ENCODE measurements at places on chromosomes 7 and 10.
A peak's percentile ranks its signal among the peaks of the same experiment; 100 is the strongest.

DNA sequence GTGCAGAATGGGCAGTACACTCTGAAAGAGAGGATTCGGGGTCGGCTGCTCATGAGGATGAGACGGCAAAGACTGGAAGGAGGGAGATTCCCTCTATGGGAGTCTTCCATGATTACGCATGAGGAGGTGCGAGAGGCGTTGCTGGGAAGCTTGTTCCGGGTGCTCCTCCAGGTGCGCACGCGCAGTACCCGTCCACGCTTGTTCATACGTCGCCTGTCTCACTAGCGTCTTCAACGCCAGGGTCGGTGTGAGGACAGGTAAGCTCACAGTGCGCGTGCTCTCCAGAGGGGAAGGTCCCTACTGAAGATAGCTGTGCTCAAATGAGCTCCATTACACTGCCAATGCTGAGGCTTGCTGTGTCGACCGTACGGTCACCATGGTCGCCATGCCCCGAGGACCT, 39.3 kb upstream of the BNIP3 start:
- no peak for DNase-seq

- peak; percentile 29 for DNase-seq
Observed at GRCh38 chr7:33108554-33109004, 625 bp downstream of the RP9 start.

- no peak for DNase-seq
Observed at GRCh38 chr10:133274751-133275683, 1.7 kb downstream of the ADAM8 start.

DNA sequence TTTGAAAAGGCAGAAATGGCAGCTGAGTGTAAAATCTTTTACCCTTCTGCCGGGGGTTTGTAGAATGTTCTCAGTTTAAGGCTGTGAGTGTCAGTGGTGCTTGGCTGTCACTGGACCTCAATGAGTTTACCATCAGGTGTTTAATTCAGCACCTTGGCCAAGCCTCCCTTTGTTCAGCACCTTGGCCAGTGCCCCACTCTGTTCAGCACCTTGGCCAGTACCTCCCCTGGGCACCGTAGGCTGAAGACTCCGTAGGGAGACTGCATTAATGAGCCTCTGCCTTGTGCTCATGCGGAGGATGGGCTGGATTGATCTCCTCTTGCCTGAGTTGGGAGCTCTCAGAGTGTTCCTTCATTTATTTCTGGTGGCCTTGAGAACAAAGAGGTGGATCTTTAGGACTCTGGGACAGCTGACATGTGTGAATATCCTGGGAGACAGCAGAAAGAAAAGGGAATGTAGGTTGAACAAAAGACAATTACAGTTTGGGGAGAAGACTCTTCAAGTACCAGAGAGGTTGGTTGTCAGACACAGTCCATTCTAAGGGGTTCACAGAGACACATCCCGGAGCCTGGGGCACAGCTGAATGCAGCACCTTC, 1.6 kb downstream of the FAM24A start:
- peak; percentile 40 for DNase-seq

DNA sequence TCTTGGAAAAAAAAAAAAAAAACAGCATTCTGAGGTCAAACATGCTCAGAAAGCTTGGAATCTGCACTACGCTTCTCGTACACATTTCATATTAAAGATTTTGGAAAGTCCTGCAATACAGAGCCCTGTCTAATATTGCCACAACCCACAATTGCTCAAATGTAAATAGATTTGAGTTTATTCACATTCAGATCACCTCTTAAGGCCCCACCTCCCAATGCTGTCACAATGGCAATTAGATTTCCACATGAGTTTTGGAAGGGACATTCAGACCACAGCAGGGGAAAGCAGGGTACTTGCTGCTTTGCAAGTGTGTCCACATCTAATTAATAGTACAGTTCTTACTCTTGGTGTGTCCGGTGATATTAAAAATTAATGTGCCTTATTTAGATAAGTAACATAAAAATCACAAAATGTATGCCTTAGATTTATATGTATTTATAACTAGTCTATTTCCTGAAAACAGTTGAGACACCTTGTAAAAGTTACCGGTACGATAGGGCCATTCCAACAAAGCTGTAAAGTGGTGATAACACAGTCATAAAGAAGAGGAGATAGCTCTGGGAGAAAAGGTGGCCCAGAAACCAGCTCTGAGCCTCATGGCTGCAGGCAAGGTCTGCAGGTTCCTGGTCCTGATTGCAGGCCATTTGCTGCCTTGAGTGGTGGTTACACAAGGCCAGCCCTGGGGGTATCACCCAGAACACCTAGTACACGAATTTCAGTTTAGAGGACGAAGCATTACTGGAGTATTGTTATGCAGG, 27.9 kb downstream of the EGFR start:
- peak; percentile 70 for DNase-seq

DNA sequence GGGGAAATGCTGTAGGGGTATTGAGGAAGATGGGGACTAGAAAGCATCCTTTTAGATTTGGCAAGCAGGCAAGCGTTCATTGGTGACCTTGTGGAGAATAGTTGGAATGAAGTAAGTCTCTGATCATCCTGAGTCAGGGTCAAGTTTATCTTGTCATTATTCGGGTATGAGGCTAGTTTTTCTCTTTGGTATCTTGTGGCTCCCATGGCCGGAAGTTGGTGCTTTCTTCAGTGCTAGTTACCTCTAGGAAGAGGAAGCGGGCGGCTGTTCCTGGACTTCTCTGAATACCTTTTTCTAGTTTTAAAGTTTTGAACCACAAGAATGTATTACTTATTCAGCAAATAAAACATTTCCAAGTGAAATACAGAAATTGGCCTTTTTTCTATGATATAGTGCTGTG, 9.2 kb downstream of the CREM start:
- DNase-seq = no peak

- no peak for DNase-seq
Observed at GRCh38 chr7:150732786-150733481, 4.3 kb upstream of the GIMAP5 start.

DNA sequence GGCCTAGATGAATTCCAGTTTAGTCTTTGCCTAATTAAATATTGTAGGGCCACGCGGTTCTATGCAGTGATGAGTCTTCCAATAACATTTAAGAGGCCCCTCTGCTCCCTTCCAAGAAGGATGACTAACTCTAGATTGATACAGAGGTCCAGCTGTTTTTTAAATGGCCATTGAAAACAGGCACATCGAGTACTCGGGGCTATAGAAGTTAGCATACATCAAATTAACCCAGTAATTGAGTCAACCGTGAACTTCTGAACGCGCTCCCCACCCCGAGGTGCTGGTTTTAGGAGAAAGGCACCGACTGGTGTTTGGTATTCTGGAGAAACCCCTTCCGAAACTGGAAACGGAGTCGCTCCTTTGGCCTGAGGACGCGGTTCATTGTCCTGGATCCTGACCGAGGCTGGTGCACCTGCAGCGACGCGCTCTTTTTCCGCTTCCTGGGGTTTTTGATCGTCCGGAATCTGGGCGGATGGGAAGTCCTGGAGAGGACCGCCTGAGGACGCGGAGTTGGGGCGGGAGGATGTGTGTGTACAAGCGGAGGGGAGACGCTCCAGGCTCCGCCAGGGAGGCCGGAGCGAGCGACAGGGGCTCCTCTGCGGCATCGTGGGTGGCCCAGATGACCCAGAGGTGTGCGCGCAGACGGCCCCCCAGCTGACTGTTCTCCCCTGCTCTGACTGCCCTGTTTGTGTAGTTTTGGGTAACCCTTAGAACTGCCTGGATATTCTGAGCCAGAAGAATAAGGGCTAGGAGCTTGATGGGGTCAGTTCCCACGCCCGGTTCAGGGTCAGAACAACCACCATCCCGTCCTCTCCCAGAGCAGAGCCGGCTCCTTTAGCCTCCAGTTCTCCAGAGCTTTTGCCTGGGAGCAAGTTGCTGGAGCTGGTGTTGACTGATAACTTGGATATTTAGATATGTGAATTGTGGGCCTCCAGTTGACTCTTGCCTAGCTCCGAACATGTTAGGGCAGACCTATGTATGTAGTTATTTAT, 711 bp downstream of the FAM221A start:
- DNase-seq = peak; percentile 87

- no peak for DNase-seq
Observed at GRCh38 chr10:127415116-127415515, 134.0 kb upstream of the NPS start.

- DNase-seq = no peak
Observed at GRCh38 chr7:48139459-48139858, 31.8 kb upstream of the ABCA13 start.

GRCh38 chr7:152571068-152571467, 104.9 kb downstream of the XRCC2 start:
- no peak for DNase-seq

DNA sequence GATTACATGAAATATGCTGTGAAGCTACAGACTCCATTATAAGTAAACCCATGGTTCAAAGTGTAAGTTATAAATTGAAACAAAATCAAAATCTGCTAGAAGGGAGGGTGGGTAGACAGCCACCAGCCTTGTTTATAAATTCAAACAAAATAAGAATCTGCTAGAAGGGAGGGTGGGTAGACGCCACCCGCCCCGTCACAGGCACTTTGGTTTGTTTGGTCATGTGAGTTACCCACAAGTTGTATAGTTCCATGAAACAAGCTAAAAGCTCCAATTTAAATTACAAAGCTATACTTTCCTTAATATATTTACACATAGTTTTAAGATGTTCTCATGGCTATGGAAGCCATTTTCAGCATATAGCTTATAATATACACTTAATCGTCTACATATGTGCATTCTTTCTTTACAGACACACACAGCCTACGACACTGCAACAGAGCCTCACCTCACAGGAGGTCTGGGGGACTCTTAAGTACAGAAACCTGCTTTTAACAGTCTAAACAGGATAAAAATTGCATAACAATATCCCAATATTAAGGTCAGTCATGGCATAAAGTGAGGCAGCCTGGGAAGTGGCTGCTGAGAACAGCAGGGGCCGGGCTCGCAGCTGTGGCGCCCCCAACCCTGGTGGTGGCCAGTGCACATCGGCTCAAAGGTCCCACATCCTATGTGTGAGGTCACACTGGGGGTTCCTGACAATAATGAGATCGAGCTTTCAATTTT, 28.1 kb upstream of the NCAPG2 start:
- DNase-seq = no peak

GRCh38 chr10:123847686-123848432, 43.7 kb downstream of the CPXM2 start:
- no peak for DNase-seq

DNA sequence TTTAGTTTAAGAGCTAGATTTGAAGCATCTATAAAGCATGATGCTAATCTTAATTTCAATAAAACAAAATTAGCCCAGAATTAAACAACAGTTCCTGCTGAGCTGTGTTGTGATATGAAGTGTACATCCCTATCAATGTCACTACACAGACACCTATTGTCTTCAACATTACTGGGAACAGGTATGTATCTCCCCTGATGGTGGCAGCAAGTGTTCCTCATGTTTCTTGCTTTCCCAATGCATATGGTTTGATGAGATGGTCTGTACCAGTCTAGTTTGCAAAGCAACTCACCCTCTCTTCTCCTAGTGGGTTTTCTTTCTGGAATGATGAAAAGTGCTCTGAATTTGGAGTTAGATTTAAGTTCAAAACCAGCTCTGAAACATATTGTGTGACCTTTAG, 38.1 kb downstream of the TSPAN12 start:
- DNase-seq = no peak

GRCh38 chr10:95820363-95820762, 64.4 kb downstream of the ENTPD1 start:
- DNase-seq = no peak

DNA sequence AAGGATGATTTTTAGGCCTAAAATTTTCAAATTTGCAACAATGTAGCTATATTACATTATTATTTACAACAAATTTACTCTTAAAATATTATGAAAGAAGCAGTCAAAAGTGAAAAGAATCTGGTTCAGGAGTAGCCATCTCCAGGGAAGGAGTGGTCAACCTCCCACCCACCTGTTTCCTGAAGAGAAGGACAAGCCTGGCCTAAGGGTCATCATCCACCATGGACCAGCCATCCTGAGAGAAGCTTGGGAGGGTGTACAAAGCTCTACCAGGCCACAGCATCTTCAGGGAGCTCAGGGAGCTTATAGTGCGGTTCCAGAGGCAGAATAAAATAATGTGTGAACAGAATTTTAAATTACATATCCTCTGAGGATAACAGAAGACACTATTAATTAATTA, 38.1 kb downstream of the COL1A2 start:
- no peak for DNase-seq

DNA sequence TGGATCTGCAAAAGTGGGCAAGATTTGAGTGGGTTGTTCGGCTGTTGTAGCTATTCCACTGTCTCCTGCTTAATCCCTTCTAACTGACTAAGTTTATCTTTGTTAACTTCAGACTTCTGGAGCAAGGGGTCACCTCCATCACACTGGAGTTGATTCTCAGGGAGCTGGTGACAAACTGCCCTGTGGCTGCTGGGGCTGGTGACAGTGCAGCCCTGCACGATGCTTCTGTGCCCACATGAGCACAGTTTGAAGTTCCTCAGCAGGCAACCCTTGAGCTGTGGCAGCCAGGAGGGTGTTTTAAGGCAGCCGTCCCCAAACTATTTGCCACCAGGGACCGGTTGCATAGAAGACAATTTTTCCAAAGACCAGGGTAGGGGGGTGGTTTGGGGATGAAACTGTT, 40.5 kb downstream of the ADRB1 start:
- no peak for DNase-seq

DNA sequence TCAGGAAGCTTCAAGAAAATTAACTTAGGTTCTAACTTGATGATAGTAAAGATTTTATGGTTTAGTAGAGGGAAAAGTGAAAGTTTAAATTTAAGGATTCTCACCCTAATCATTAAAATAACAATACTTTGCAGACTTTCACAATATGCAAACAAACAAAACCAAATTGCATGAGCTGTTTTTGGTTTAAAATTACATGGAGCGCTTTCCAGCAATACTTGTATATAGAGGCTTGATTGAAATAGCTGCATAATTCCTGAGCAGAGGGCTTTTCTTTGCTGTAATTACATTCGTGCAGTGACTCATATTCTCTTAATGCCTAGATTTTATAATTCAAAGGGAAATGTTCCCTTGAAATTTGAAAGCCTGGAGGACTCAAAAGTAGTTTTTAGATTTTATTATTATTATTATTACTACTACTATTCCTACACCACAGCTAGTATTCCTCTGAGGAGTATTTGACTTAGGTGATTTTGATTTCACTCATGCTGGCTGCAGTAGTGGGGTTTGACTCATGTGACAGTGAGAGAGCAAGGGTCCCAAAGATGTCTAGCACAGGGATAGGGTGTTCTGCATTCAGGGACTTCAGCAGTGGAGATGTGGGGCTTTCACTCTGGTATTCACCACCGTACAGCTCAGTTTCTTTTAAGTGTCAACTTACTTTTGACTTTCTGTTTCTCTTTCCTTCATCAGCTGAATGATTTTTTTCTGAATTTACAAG, 138.1 kb downstream of the ADAM22 start:
- DNase-seq = no peak

- DNase-seq = peak; percentile 91
Observed at GRCh38 chr10:103793920-103794883, 61.2 kb downstream of the SH3PXD2A start.

- DNase-seq = no peak
Observed at GRCh38 chr10:127242914-127243313, 46.5 kb upstream of the INSYN2A start.

Measured in colonic mucosa (tissue), 4 donors.